ENCODE measurements at places on chromosomes 4 and X.

- DNase-seq = no peak
Measured at GRCh38 chrX:9327747-9328145, 137.1 kb upstream of the TBL1X start.

GRCh38 chr4:4775493-4776004, 83.9 kb upstream of the MSX1 start:
- DNase-seq = no peak

- no peak for DNase-seq
Measured at GRCh38 chrX:133473451-133473850, 58.2 kb upstream of the GPC4 start.

- no peak for DNase-seq
Measured at GRCh38 chrX:47743504-47743903, 84.5 kb upstream of the UXT start.

DNA sequence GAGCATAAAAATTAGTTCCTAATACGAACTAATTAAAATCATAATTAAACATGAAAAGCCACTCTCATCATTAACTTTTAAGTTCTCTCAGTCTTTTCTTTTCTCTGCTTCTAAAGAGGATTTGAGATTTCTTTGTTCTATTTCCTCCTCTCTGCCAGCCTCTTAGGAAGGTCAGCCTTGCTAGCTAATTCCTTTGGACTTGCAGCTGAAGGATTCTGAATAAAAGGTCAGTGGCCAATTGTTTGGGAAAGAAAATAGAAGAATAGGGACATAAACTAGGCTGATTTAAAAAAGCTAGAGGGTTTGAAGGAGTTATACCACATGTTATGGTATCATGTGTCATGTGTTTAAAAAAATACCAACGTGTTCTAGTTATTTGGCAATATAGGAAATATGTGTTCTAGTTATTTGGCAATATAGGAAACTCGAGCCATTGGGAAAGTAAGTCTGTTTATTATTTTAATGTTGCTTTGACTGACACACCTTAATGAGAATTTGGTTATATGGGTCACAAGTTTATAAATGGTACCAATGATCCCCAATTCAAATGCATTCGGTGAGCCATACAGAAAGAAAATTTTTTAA, 1668.7 kb upstream of the PCDH7 start:
- DNase-seq = peak; percentile 41

GRCh38 chrX:38552721-38553120, 8.6 kb upstream of the TSPAN7 start:
- no peak for DNase-seq

DNA sequence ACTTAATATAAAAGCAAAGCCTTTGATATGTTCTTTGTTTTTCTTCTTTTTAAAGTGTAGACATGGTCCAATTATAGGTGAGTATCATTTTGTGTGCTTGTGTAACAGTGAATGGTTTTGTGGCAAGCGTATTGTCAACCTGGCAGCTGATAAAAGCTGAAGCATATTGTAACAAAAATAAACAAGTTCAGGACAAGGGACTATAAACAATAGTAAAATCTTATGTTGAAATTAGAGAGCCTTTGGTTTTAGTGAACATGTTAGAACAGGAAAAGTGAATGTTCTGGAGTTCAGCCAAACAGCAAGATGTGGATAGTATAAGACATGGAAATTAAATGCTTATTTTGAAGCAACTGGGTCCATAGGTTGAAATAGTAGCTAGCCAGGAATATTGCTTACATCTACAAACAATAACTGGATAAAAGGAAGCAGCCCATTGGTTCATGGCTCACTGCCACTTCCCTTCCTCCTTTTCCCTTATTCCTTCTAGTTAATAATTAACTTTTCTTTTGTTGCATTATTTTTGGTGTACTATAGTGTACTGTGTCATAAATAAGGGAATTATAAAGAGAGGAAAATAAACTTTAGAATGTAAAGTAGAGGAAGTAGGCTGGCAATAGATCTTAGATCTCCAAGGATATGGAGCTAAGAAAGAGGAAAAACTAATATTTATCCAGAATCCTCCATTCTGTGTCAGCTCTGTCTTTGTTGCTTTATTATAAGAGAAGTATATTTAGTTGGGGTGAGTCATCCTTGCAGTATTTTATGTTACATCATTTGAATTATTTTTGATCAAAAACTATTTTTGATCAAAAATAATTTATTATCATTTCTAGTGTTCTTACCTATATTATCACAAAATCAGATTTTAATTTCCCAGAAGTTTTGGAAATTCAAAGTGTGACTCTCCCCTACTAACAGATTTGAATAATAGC, 65.6 kb downstream of the MRPL1 start:
- no peak for DNase-seq

- no peak for DNase-seq
Measured at GRCh38 chrX:10387011-10387410, 230.2 kb downstream of the CLCN4 start.

- no peak for DNase-seq
Measured at GRCh38 chrX:115535421-115535820, 25.6 kb upstream of the PLS3 start.

- no peak for DNase-seq
Measured at GRCh38 chr4:113574636-113575103, 186.9 kb downstream of the CAMK2D start.

GRCh38 chr4:76199664-76200211, 13.9 kb downstream of the SCARB2 start:
- no peak for DNase-seq

- DNase-seq = no peak
Measured at GRCh38 chr4:110840221-110840654, 217.4 kb upstream of the PITX2 start.

DNA sequence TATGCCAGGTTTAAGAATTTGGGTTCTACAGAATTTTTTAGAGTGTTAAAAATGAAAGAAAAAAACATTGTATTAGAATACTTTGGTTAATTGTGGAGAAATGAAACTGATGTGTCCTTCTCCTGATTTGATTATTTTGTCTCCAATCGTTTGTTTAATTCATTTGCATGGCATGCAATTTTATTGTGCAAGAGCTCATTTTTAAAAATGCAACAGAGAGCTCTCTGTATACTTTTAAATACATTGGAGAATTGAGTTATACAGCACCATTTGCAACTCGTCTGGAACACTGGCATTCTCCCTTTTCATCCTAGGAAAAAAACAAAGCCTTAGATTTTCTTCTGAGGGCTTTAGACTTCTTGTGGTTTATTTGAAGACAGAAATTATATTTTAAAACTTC, 689 bp downstream of the EXOC1L start:
- no peak for DNase-seq

All from AML-193 (cell line).